ENCODE measurements at places on chromosomes 16 and 17.

DNA sequence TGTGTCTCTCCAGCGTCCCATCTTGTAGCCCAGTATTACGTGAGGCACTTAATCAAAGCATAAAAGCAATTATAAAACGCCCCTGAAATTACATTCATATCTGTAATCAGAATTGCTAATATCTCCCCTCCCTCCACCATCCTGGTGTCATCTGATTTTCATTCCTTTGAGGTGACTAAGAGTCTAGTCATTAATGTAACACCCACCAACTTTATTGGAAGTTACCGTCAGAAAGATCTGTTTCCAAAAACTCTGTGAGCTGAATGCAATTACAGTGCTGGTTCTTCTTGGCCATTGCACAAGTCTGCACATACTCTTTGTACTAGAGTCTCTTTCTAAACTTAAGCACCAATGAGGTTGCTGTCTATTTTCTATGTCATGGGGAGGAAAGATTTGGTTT lies 12.5 kb upstream of the MAF start:
- no peak for DNase-seq

DNA sequence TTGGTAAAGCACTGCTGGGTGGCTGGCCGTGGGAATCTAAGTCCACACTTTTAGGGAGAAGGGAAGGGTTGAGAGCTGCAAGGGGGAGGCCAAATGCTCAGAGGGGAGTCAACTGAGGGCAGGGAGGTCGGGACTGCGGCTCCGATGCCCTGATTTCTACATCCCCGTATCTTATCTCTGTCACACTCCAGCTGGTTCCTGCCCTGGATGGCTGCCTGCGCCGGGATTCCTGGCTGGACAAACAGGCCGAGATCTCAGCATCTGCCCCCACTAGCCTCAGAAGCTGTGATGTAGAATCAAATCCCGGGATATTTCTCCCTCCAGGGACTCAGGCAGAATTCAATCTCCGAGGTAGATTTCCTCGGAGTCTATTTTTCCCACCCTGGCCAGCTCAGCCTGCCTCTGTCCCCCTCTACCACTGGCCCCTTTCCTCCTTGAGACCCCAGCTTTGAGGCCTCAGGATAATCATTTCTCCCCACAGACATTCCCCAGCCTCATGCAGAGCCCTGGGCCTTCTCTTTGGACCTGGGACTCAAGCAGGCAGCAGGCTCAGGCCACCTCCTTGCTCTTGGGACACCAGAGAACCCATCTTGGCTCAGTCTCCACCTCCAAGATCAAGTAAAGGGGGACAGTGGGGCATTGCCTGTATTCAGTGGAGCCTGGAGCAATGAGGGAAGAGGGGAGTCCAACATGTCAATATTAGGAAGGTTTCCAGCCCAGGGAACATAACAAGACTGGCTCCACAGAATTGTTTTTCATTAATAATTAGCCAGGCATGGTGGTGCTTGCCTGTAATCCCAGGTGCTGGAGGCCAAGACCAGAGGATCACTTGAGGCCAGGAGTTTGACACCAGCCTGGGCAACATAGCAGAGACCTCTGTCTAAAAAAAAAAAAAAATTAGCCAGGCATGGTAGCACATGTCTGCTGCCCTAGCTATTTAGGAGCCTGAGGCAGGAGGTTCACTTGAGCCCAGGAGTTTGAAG lies 1.8 kb downstream of the SHBG start:
- no peak for DNase-seq

- DNase-seq, result no peak
These were observed 5.7 kb downstream of the ENGASE start for GRCh38 chr17:79080349-79080748.

DNA sequence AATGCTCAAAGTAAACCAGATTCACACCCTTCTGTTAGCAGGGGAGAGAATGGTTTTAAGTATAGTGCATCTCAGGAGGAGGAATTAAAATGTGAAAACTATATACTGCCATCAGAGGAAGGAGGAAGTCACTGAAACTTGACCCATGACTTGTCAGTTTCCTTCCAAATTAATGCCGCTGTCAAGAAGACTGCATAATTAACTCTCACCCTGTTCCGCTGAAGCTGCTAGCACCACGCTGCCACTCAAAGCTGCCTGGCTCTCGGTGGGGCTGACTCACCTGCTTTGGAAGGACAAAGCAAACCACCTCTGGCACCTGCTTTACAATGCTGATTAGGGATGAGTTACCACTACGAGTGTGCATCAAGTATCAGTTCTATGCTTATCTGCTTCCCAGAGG lies 37.8 kb upstream of the ULK2 start:
- DNase-seq, result no peak

GRCh38 chr17:42087042-42087701 lies 11.1 kb downstream of the ZNF385C start:
- DNase-seq, result no peak

GRCh38 chr17:3038941-3039340 lies 24.5 kb downstream of the OR1D5 start:
- no peak for DNase-seq

DNA sequence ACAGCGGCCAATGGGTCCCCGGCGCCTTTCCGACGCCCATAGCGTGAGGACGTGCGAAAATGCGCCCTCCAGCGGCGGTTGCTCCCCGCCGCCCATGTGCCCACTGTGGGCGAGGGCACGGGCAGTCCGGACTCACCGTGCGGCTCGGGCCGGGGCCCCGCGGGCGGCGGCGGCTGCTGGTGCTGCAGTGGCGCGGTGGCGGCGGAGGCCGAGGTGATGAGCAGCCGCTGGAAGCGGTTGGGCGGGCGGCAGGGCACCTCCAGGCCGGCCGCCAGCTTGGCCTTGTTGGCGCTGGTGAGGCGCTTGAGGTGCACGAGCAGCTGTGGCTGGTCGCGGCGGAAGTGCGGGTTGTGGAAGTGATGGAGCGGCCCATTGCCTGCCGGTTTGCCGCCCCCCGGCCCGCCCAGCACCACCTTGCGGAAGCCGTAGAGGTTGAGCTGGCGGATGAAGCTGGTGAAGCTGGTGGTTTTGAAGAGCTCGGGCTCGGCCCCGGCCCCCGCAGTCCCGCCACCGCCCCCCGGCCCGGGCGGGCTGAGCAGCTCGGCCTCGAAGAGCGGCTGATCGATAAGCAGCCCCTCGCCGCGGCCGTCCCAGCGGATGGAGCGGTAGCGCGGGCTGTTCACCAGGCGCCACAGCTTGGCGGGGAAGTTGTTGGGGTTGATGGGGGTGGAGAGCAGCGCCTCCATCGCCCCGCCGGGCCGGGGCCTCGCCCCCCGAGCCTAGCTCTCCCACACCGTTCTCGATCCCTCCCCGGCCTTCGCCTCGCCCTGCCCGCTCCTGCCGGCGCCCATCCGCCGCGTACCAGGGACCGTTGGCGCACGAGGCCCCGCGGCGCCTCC lies at the start of gene HSF5:
TSS of gene HSF5 (minus strand) at position 820 of the 839 bp plus-strand sequence. CDS start at position 686, 134 bp downstream.
- DNase-seq, result no peak

- DNase-seq, result no peak
These were observed 4.9 kb upstream of the PGAP6 start for GRCh38 chr16:386641-387156.

GRCh38 chr16:78816499-78817195 lies 717.2 kb downstream of the WWOX start:
- no peak for DNase-seq

DNA sequence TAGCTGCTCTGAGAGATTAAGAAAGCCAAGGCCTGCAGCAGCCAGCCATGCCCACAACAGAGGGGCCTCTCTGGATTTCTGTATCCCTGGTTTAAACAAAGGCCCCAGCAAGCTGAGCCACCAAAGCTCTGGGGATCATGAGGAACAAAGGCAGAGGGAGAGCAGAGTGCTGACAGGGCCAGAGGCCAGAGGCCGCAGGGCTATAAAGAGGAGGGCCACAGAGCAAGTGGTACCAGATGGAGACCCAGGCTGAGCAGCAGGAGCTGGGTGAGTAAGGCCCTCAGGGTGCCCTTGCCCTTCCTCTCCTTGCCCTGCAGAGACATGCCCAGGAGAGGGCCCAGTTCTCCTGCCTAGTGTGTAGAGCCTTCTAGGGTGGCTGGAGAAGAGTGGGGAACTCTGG lies at the start of gene CRYBA1:
TSS of gene CRYBA1 (plus strand) at position 232 of the 400 bp plus-strand sequence. CDS start at position 237, 5 bp downstream.
- DNase-seq, result no peak

DNA sequence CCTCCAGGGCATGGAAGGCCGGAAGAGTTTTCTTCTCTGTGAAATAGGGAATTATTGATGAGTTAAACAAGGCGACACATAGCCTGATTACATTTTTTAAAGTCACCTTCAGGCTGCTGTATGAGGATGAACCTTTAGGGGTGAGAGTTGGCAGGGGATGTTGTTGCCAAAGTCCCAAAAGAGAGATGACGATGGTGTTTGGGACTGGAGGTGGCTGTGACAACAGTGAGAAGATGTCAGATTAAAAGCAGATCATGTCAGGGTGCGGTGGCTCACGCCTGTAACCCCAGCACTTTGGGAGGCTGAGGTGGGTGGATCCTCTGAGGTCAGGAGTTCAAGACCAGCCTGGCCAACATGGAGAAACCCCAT lies 16.8 kb upstream of the ASGR2 start:
- no peak for DNase-seq

GRCh38 chr17:57988301-57989250 lies 522 bp upstream of the VEZF1 start:
- DNase-seq, result no peak

GRCh38 chr16:78889346-78889745 lies 711.2 kb downstream of the MAF start:
- DNase-seq, result no peak

GRCh38 chr17:47883589-47884426 lies 12.2 kb upstream of the SP2 start:
- no peak for DNase-seq

DNA sequence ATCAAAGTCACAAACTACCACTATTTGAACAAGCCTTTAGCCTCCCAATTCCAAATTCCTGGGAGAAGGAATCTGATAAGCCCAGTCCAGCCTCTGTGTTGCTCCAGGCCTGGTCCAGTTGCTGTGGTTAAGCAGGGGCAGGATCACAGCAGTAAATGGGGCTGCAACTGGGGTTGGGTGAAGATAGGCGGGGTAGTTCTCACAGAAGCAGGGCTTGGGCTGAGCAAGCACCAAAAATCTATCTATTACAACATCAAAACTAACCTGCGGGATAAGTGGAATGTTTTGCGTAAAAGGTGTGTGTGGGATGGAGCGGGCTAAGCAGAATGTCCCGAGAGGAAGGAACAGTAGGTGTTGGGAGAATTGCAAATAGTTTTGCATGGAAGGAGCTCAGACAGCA lies 23.0 kb upstream of the RNF135 start:
- no peak for DNase-seq

DNA sequence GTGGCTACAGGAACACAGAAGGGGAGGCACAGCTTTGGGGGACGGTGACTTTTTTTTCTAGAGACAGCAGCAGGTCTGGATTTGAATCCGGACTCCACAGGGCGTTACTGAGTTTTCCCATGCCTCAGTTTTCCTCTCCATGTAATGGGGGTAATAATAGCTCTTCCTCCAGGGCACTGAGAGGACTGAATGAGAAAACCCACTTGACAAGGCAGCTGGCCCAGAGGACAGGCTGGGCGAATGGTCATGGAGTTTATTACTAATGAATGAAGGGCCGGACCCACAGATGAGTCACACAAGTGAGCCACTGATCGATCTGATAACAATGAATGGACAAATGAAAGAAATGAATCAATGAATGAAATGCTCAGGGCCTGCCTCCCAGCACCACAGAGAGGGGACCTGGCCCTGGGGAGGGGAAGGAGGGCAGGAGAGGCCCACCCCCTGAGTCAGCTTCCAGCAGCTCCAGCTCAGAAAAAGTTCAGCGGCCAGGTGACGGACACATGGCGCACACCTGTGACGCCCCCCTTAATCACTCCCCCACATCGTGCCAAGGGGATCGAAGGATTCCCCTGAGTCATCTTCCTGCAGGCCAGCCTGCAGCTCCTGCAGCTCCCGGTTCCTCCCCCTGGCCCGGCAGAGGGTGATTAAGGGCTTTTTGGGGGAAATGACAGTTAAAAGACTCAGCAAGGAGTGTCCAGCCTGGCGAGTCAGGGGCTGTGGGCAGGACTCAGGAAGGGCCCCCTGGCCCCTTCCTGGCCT lies 54.3 kb downstream of the SOCS1 start:
- no peak for DNase-seq

DNA sequence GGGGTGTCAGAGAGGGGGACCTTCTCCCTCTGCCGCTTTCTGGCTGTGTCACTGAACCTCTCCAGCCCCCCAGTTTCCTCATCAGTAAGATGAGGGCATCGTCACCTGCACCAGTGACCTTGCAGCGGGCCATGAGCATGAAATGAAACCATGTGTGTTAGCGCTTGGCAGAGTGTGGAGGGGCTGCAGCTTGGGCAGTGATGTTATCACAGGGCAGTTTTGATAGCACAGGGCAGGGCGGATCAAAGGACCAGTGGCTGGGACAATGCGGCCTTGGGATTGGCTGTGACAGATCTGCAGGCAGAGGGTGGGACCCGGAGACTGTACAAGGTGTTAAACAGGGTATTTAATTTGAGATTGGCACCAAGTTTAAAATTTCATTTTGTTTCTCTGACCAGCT lies 38.9 kb upstream of the NAT9 start:
- DNase-seq, result no peak

- no peak for DNase-seq
These were observed 3.8 kb downstream of the SMARCD2 start for GRCh38 chr17:63838631-63839171.

DNA sequence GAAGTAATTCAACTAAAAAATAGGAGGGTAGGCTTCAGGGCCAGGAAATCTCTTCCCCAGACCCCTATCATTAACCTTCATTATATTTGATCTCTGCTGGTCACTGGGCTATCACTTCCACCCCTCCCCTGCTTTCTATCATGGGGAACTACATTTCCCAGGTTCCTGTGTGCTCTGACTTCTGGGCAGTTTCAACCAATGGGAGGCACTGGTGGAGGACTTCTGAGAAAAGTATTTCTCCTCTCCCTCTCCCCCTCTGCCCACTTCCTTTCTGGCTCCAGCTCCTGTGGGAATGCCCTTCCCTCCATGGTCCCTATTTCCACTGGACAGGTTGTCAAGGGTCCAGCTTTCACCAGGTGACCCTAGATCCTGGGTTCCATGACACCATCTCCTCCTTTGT lies 364.4 kb downstream of the C16orf95 start:
- no peak for DNase-seq

GRCh38 chr16:52446080-52446479 lies 100.9 kb downstream of the TOX3 start:
- no peak for DNase-seq

GRCh38 chr16:48503336-48503735 lies 106.6 kb downstream of the N4BP1 start:
- no peak for DNase-seq

DNA sequence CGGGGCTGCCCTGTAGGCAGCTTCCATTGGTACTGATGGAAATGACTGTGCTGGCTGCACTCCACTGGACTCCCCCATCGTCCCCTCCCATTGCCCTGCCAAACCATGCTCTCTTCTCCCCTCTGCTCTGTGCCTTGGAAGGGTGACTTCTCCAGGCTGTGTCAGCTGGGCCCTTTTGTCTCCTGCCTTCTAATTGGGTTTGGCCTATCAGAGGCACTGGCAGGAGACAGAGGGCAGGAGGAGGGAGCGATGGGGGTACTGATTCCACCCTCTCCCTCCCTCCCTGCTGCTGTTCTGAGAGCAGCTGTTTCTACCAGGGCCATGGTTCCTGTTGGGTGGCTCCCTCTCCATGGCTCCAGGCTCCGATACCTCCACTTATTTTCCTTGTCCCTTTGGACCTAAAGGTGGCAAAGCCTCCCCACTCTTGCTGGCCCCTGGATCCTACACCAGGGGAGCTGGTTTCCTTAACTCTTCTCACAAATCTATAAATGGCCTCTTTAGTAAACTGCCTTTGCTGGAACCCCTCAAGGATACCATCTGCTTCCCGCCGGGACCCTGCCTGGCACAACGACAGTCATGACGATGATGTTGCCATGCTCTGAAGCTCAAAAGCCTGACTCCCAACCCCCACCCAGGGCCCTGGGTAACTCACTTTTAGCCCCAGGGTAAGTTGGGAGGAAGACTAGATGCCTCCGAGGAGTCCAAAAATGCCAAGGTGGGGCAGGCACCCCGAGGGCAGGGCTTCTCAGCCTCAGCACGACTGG lies 123.8 kb upstream of the RPL38 start:
- no peak for DNase-seq

Data from esophagus squamous epithelium (tissue), 5 donors.